ENCODE measurements at places on chromosomes 6 and 20. TPM values are rescaled to one million over a fixed set of nuclear protein-coding genes. Genes with fewer than 3 reads are reported as not detected.

The TNNC2 gene
- 1.6 TPM for total RNA-seq

The ULBP2 gene
- not detected for total RNA-seq

The DYNLT2 gene
- total RNA-seq, result 2.2 TPM

The TULP1 gene
- total RNA-seq, result not detected

The PHACTR3 gene
- 0.81 TPM for total RNA-seq

The PCMTD2 gene
- total RNA-seq, result 67.3 TPM

The PPP1R16B gene
- total RNA-seq, result 2.3 TPM

The KIF6 gene
- 0.99 TPM for total RNA-seq

The BHLHE23 gene
- total RNA-seq, result not detected

The SLC22A1 gene
- total RNA-seq, result not detected

The MAD2L1BP gene
- 13.0 TPM for total RNA-seq

The RPP40 gene
- 9.7 TPM for total RNA-seq

The MDN1 gene
- 29.9 TPM for total RNA-seq

The FILIP1 gene
- total RNA-seq, result 47.1 TPM

The CDH26 gene
- total RNA-seq, result 5.5 TPM

The PGC gene
- total RNA-seq, result not detected

The PHF20 gene
- total RNA-seq, result 49.7 TPM

The GCNT2 gene
- total RNA-seq, result 15.5 TPM

The BMP7 gene
- total RNA-seq, result 4.4 TPM

The PPP1R3G gene
- total RNA-seq, result 2.4 TPM

The DEFB124 gene
- not detected for total RNA-seq

The LSM2 gene
- total RNA-seq, result 44.1 TPM

The GPR63 gene
- 0.83 TPM for total RNA-seq

The METTL24 gene
- total RNA-seq, result 41.0 TPM
